ENCODE measurements at places on chromosomes 1 and 21.

DNA sequence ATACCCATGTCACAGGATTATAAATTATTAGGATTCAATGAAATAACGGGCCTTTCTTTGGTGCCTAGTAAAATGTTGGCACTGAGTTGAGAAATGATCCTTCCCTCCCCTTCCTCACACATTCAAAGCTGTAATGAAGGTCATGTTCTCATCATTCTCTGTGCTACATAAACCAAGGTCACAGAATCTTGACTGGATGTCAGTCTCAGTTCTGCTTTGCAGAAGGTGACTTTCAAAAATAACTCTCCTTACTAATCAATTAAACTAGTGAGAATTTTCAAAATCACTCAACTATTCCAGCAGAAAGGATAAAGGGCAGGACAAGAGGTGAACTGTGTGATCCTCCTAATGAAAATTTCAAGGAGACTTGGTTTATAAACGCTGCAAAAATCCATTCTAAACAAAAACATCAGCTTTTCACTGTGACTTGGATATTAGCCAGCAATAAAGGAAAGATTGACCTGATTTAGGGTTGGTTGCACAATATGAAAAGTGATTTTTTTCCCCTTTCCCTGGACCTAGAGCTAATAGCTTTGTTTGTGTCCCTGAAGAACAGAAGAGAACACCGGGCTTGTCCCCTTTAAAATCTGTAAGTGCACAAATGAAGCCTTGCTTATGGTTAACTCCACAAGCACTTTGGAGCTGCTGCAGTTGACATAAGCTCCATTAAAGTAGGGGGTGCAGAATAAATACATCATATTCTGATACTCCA is 120.1 kb downstream of the SEC16B start:
- no peak for DNase-seq

- DNase-seq: no peak
These were observed 56.6 kb downstream of the NKAIN1 start for GRCh38 chr1:31183126-31183525.

- no peak for DNase-seq
These were observed 49.9 kb upstream of the TNFSF18 start for GRCh38 chr1:173100476-173101107.

- peak; percentile 18 for DNase-seq
These were observed 125.9 kb downstream of the DMRTB1 start for GRCh38 chr1:53585129-53585528.

- DNase-seq: no peak
These were observed 10.8 kb upstream of the SLC25A34 start for GRCh38 chr1:15724949-15725880.

- DNase-seq: no peak
These were observed 13.1 kb downstream of the JAK1 start for GRCh38 chr1:64953241-64953640.

DNA sequence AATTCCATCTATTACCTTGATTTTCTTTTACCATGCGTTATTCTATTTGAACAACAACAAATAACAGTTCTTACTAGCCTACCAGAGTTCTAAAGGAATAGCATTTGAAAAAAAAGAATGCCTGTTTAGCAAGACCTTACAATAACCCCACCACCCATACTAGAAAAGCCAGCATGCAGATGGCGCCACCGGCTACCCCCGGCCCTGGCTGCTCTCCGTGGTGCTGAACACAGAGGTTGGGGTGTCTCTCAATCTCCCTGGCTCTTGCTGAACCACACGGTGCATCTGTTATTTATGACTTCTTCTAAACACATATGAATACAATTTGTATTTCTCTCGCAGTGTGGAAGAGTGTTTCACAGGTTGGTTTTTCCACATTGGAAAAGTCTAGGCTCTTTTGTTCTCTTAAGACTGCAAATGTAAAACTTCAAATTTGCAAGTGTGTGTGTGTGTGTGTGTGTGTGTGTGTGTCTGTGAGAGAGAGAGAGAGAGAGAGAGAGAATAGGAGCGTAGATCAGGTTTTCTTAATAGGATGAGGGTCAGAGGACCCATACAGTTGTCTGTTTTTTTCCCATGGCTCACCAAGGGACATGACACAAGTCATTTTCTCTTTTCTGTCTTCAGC is 13.6 kb downstream of the GRIK3 start:
- no peak for DNase-seq

DNA sequence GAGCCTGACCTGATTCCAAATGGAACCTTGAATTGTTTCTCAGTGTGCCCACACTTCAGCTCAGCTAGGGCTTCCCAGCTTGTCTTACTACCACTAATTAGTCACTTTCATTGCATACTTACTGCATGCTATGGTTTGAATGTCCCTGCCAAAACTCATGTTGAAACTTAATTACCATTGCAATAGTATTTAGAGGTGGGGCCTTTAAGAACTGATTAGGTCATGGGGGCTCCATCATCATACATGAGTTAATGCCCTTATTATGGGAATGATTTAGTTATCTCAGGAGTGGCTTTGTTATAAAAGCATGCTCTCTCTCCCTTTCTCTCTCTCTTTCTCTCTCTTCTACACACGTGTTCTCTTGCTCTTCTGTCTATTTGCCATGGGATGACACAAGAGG is 68.3 kb downstream of the NENF start:
- no peak for DNase-seq

- peak; percentile 14 for DNase-seq
These were observed 60.6 kb downstream of the SCCPDH start for GRCh38 chr1:246784621-246785493.
